ENCODE measurements at places on chromosomes 12 and 14. TPM values are rescaled to one million over a fixed set of nuclear protein-coding genes. Genes with fewer than 3 reads are reported as not detected.
A peak's percentile ranks its signal among the peaks of the same experiment; 100 is the strongest.

DNA sequence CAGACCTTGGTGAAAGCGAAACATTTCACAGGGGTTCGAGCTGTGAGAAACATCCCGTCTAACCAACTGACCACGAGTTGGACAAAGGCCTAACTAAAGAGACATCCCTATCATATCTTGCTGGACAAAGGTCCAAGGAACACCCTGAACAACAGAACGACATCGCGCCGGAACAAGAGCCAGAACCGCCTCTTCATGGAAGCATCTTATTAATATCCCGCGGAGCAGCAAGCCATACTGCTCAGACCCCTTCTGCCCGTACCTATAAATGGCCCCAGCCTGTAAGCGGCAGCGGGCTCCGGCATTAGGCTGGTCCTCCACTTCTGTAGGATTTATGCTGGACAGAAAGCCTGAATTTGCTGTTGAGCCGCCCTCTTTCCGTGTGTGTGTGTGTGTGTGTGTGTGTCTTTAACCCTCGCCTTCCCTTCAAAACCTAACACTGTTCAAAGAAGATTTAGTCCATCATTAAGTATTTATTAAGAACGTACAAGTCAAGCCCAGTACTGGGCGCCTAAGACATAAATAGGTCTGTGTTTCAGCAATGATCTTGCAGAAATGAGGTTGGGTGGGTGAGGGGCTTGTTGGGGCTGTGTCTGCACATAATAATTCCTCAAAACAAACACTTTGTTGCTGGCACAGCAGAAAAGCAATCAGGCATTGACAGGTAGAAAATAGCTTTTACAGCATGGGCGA is 1.9 kb downstream of the SLC6A15 start:
- no peaks in the 10 kb centered on the region for H3K36me3 ChIP-seq
- no peak for DNase-seq
- H3K27me3 ChIP-seq, result peaks cover 3% of the 10 kb centered on the region
- no peak overlapping the region for H3K27ac ChIP-seq

- H3K4me1 ChIP-seq, result no peaks in the 10 kb centered on the region
- peaks cover 23% of the 10 kb centered on the region for H3K36me3 ChIP-seq
- no peak for DNase-seq
- H3K4me3 ChIP-seq, result no peak overlapping the region
- no peaks in the 10 kb centered on the region for H3K27me3 ChIP-seq
Observed at GRCh38 chr14:69459122-69459521, 25.4 kb upstream of the PLEKHD1 start.

GRCh38 chr12:53999559-54000115 is 324 bp upstream of the HOXC9 start:
- H3K27ac ChIP-seq, result no peak overlapping the region
- peaks cover 3% of the 10 kb centered on the region for H3K27me3 ChIP-seq
- peaks cover 24% of the 10 kb centered on the region for H3K4me1 ChIP-seq
- H3K36me3 ChIP-seq, result no peaks in the 10 kb centered on the region
- DNase-seq, result peak; percentile 72
- H3K4me3 ChIP-seq, result peak overlapping the region; percentile 30

- H3K4me1 ChIP-seq, result no peaks in the 10 kb centered on the region
- no peaks in the 10 kb centered on the region for H3K27me3 ChIP-seq
- no peak overlapping the region for H3K4me3 ChIP-seq
- no peak for DNase-seq
- H3K27ac ChIP-seq, result no peak overlapping the region
Observed at GRCh38 chr12:125145196-125145595, 80.0 kb downstream of the AACS start.

- H3K27ac ChIP-seq, result no peak overlapping the region
- H3K4me3 ChIP-seq, result no peak overlapping the region
- H3K27me3 ChIP-seq, result no peaks in the 10 kb centered on the region
- no peak for DNase-seq
- peaks cover 42% of the 10 kb centered on the region for H3K4me1 ChIP-seq
Observed at GRCh38 chr12:32542428-32543229, 136.5 kb upstream of the DNM1L start.

- no peak overlapping the region for H3K27ac ChIP-seq
- no peaks in the 10 kb centered on the region for H3K27me3 ChIP-seq
- no peaks in the 10 kb centered on the region for H3K36me3 ChIP-seq
- no peaks in the 10 kb centered on the region for H3K4me1 ChIP-seq
Observed at GRCh38 chr12:15256761-15257160, 35.5 kb upstream of the RERG start.

DNA sequence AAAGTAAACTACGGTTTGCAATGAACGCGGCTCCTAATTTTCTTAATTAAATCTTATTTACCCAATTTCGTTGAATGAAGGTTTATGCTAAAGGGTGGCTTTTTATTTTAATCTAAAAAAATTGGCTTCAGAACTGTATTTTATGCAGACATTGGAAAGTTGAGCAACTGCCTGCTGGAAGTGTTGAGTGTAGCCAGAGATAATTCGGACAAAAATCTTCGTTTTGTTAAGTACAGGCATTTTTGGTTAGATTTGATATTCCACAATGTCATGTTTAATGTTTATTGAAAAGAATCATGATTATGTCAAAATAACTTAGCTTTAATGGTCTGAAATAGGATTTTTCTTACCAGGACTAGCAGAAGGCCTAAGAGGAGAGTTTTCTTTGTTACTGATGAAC is 875 bp downstream of the IRAK3 start:
- peaks cover 42% of the 10 kb centered on the region for H3K4me1 ChIP-seq
- peaks cover 5% of the 10 kb centered on the region for H3K36me3 ChIP-seq
- H3K27me3 ChIP-seq, result no peaks in the 10 kb centered on the region
- H3K4me3 ChIP-seq, result peak overlapping the region; percentile 66
- DNase-seq, result no peak

The WNT1 gene
- total RNA-seq, result not detected

DNA sequence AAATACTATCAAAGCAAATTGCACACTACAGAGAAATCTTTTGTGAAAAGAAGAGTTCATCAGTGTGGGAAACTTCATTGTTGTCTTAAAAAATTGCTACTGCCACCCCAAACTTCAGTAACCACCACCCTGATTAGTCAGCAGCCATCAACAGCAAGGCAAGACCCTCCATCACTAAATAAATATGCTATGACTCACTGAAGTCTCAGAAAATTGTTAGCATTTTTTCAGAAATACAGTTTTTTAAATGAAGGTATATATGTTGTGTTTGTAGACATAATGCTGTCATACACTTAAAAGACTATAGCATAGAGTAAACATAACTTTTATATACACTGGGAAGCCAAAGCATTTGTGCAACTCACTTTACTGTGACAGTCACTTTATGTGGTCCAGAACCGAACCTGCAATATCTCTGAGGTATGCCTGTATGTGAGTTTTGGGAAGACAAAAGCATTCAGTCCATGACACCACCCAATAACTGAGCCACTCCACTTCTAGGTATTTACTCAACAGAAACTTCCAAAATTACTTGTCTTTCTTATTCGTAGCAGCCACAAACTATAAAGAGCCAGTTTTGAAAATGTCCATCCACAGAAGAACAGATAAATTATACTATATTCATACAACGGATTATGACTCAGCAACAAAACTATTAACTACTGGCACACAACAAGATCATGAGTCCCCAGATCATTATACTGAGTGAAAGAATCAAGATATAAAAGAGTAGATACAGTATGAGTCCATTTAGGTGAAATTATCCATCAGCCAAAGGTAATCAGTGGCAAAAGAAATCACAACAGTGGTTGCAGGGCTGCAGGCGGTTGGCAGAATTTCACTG is 649.6 kb downstream of the BCL11B start:
- H3K27ac ChIP-seq, result no peak overlapping the region
- H3K27me3 ChIP-seq, result no peaks in the 10 kb centered on the region
- no peaks in the 10 kb centered on the region for H3K4me1 ChIP-seq
- no peaks in the 10 kb centered on the region for H3K36me3 ChIP-seq
- no peak for DNase-seq

- H3K27me3 ChIP-seq, result no peaks in the 10 kb centered on the region
- H3K4me3 ChIP-seq, result no peak overlapping the region
- no peaks in the 10 kb centered on the region for H3K4me1 ChIP-seq
- peak; percentile 15 for DNase-seq
- no peak overlapping the region for H3K27ac ChIP-seq
Observed at GRCh38 chr14:105878125-105878524, 351.7 kb downstream of the TMEM121 start.

DNA sequence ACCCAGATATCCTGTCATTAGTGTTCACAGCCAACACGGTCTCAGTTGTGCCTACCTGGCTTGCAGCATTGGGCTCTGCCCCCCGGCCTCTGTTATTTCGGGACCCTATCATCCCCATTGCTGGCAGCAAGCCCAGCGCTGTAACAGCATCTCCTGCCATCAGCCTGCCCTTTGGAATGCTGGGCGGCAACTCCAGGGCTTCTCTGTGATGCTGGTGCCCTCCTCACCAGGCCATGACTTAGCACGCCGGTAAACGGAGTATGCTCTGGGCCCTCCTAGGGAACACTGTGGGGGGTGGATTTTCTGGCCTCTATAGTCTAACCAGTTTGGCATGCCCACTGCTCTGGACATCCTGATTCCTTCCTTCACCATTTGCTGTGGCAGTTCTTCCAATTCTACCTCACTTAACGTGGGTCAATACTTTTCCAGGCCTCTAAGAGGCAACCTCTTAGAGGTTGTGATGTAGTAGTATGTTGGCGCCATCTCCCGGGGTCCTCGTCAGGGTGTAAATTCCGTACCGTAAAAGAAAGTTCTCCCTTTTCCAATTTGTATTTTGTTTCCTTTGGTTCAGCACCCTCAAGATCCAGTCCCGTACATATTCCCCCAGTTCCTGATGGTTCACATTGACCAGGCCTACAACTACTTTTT is 80.0 kb downstream of the SINHCAF start:
- no peaks in the 10 kb centered on the region for H3K36me3 ChIP-seq
- no peak overlapping the region for H3K27ac ChIP-seq
- no peaks in the 10 kb centered on the region for H3K4me1 ChIP-seq
- DNase-seq, result no peak

DNA sequence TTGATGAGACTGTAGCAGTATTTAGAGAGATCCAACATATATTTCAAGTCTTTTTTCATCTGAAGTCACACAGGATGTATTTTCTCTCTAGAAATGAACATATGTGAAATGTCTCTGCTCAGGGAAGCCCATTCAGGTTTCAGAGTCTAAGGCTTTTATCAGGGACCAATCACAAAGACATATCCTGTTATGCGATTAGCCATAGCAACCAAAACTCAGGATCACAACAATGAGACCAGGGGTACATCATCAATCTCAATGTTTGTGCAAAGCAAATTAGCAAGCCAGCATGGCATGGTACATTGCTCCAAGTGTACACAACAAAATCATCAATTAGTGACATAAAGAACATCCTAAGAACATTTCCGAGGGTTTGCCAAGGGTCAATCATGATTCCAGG is 99.2 kb upstream of the AMN1 start:
- H3K36me3 ChIP-seq, result no peaks in the 10 kb centered on the region
- DNase-seq, result no peak
- H3K4me3 ChIP-seq, result no peak overlapping the region
- H3K27ac ChIP-seq, result no peak overlapping the region

The LTBP2 gene
- 107 TPM for total RNA-seq

The FOXN4 gene
- total RNA-seq, result 5.2 TPM

DNA sequence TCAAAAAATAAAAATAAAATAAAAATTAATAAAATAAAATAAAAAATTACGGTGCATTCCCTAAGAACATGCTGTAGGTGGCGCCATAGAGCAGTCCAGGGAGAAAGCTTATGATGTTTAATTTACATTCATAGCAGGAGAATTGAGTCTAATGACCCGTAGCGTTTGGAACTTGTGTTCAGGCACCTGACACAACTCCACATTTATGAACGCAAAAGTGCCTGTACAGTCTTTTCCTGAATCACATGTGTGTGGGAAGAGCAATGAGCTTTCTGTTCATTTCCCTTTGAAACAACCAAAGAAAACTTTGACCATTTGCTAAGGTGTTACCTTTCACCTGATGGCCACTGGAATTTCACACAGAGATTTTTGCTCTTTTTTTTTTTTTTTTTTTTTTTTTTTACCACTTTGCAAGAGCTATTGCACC is 60.6 kb upstream of the KCNA1 start:
- H3K27me3 ChIP-seq, result no peaks in the 10 kb centered on the region
- no peak for DNase-seq
- H3K4me3 ChIP-seq, result no peak overlapping the region
- H3K27ac ChIP-seq, result no peak overlapping the region
- no peaks in the 10 kb centered on the region for H3K36me3 ChIP-seq

DNA sequence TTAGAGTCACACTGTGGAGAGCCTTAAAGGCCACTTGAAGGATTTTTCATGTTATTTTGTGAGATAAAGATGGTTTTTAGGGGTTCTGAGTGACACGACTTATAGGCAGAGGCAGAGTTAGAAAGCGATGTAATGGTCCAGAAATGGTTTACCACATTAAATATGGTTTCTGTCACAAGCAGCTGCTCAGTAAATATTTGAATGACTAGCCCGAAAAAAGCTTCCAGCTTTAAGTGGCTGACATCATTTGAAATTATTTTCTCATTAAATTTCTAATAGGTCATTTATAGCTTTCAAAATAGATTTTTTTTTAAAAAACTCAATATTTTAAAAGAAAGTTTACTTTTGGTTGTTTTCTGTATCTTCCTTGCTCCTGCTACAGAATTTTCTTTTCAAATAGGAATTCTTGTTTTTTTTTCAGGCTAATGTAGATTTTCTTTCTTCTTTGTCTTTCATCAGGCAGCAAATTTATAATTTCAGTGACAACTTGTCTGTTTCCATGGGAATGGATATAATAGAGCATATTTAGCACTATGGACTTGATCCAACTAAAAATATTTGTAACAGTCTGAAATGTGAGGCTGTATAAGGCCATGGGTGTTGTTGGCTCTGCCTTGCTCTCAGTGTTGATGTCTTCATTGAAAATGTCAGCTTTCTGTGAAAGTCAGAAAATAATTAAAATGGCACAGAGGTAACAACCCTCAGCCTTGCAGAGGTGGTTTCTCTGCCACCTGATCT is 700.0 kb downstream of the TMTC2 start:
- no peak overlapping the region for H3K4me3 ChIP-seq
- no peak for DNase-seq
- H3K27me3 ChIP-seq, result no peaks in the 10 kb centered on the region
- peaks cover 3% of the 10 kb centered on the region for H3K4me1 ChIP-seq
- H3K27ac ChIP-seq, result no peak overlapping the region

DNA sequence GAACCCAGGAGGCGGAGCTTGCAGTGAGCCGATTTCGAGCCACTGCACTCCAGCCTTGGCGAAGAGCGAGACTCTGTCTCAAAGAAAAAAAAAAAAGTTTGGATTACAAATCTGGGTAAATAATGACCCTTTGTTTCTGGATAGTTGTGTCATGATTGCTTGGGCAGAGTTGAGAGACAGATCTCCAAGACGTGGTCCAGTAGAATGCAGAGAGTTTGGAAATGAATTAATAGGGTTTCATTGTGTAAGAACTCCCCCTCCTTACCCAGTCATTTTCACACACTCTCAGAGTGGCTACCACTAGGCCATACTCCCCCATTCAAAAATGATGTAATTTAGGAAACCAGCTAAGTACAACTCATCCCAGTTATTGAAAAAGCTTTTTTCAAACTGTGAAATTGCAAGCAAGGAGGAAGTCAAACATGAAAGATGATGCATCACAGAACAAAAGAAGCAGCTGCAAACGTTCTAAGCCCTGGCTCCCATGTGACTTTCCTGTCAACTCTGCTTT is 1331.9 kb downstream of the AACS start:
- DNase-seq, result no peak
- H3K4me3 ChIP-seq, result no peak overlapping the region
- no peaks in the 10 kb centered on the region for H3K27me3 ChIP-seq
- no peak overlapping the region for H3K27ac ChIP-seq
- no peaks in the 10 kb centered on the region for H3K4me1 ChIP-seq

Measured in upper lobe of left lung (tissue), 6 donors.